ENCODE measurements at places on chromosomes 7 and 10.
A peak's percentile ranks its signal among the peaks of the same experiment; 100 is the strongest.

GRCh38 chr7:490461-491291, 29.0 kb downstream of the PDGFA start:
- DNase-seq, result no peak

DNA sequence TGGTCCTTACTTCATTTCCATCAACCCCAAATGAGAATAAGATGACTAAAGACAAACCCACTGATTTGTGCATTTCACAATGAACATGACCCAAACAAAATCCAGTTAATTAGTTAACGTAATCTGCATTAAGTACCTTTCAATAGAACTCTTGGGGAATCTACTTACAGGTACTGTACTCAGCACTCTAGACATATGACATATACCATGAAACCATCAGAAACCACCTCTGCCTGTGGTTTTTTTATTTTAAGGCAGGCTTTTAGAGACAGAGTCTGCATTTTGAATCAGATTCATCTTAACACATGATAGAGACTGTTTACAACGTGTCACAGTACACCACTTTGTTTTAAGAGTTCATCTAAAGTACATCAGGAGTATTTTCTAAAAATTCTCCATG, 168.4 kb downstream of the BTAF1 start:
- DNase-seq, result no peak

DNA sequence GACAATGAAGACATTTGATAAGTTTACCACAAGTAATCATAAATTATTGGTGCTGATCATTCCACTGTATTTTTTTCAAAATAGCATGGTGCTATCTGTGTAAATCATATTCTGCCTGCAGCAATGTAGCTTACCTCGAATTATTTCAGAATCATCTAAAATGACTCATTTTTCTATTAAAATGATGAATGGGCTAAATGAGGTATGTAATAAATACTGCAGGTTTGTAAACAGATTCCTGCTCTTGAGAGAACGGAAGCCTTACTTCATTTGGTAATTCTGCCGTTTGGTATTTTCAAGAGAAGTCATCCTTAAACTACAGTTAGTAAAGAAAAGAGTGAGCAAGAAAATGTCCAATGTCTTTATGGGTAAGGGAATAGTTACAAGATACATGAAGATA, 115.9 kb downstream of the CHCHD3 start:
- no peak for DNase-seq

- DNase-seq, result peak; percentile 81
These were observed 115.0 kb downstream of the FAM107B start for GRCh38 chr10:14659626-14660196.

- no peak for DNase-seq
These were observed 231.3 kb upstream of the KLF6 start for GRCh38 chr10:4016214-4016740.

GRCh38 chr10:370449-370825, 235.2 kb downstream of the ZMYND11 start:
- DNase-seq, result no peak

DNA sequence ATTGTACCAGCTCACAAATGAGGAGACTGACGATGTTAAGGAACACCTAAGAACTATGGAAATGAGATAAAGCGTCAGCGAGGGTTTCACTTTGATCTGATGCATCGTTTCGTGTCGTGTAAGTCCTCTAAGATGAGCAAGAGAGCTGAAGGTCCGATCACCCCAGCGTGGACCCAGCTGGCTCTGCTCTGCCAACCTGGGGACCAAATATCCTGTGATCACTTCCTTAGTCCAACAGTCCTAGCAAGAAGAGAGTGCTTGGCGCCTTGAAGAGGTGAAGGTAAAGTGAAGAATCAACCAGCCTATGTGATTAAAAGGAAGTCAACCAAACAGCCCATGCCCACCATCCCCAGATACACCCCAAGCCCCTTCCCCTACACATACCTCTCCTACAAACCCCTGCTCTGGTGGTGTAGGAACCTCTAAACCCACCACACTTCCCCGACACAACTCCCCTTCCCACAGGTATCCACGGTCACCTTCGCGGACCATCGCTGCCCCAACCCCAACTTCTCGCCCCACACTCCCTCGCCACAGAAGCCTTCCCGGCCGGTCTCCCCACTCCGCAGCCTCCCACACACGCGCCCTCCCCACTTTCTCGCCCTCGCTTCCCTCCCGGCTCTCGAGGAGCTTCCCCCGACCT, 722 bp downstream of the UPF2 start:
- no peak for DNase-seq

- DNase-seq, result no peak
These were observed 514.8 kb downstream of the TNS3 start for GRCh38 chr7:47066976-47067614.

GRCh38 chr10:66981361-66982052, 55.7 kb downstream of the LRRTM3 start:
- DNase-seq, result no peak

DNA sequence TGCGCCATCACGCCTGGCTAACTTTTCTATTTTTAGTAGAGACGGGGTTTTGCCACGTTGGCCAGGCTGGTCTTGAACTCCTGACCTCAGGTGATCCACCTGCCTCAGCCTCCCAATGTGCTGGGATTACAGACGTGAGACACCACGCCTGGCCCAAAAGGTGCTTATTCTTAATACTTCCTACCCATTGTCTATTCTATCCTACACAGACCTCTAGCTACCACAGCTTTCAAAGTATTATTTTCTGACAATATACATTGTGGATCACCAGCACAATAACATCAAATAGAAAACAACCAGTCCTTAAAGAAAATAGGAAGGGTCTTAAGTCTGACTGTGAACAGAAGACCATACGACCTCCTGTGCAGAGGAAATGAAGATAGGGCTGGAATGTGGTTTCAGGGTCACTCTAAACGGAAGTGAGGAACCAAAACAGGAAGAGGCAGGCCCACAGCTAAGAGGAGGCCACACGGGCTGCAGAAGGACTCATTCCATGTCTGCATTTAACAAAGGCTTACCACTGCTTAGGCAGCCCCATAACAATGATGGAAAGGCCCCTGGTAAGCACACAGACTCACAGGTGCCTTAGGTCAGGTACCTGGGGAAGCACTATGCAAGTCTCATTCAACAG, 115.2 kb downstream of the ZFAND4 start:
- DNase-seq, result peak; percentile 11

- no peak for DNase-seq
These were observed 527.8 kb downstream of the SH2D4B start for GRCh38 chr10:81065474-81065873.

- peak; percentile 35 for DNase-seq
These were observed 406.4 kb downstream of the SEMA3D start for GRCh38 chr7:84780158-84781124.

DNA sequence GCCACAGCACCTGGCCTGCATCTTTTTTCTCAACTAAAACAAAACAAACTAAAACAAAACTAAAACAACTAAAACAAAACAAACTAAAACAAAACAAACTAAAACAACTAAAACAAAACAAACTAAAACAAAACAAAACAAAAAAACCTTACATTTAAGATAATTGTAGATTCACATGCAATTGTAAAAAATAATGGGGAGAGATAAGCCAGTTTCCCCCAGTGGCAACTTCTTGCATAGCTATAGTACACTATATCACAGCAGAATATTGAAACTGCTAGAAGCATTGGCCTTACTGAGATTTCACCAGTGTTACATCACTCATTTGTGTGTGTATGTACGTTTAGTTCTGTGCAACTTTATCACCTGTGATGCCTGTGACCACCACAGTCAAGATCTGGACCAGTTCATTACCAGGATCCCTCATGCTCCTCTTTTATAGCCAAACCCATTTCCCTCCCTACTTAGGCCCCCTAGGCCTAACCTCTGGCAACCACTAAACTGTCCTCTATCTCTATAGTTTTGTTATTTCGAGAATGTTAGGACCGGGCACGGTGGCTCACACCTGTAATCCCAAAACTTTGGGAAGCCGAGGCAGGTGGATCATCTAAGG, 9.3 kb downstream of the FXYD4 start:
- no peak for DNase-seq

DNA sequence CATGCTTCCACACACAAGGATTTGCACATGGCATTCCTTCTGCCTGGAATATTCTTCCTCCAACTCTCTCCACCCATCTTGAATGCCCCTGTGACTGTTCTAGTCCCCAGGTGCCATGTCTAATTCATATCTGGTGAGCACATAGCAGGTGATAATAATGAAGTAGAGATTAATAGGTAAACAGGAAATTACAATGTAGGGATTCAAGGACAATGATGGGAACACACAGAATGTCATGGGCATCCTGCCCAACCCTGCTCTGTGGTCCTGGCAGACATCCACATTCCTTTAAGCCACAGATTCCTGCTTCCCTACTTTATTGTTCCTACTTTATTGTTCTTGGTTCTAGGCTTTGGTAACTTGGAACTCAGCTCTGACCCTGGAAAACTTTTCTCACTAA, 115.8 kb downstream of the THSD7A start:
- DNase-seq, result no peak

- no peak for DNase-seq
These were observed 113.6 kb upstream of the MACROH2A2 start for GRCh38 chr10:69939061-69939460.

GRCh38 chr10:88226891-88227290, 356.2 kb downstream of the RNLS start:
- no peak for DNase-seq

DNA sequence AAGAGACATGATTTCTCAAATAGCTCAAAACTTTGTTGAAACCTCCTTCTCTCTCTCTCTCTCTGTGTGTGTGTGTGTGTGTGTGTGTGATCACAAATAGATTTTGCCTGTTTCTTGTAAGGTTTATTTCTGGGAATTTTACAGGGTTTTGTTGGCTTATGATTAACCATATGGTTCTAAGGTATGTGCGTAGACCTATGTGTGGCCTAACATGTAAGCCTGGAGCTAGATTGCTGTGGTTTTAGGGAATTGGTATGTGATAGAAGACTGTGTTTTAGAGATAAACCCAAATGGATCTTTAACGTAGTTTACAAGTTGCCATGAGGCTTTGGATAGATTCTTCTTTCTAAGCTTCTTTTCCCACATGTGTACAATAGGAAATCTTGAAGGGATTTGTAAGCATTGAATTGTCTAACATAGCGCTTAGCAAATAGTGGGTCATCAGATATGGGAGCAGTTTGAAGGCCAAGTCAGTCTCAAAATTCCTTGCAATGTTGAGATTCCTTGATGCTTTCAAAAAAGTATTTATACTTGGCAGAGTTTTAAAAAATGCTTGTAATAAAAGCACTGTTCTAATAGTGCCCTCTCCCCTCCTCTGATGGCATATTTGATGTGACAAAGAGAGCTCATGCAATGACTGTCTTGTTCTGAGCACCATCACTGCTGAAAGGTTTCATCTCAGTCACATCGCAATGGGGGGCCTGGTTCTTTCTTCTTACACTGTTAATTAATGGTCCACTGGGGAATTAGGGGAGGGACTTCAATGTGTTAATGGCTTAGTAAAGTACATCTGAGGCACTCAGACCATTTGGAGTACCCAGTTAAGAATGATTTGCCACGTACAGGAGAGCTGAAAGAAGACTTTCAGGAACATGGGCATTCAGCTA, 118.2 kb downstream of the SNX10 start:
- no peak for DNase-seq

DNA sequence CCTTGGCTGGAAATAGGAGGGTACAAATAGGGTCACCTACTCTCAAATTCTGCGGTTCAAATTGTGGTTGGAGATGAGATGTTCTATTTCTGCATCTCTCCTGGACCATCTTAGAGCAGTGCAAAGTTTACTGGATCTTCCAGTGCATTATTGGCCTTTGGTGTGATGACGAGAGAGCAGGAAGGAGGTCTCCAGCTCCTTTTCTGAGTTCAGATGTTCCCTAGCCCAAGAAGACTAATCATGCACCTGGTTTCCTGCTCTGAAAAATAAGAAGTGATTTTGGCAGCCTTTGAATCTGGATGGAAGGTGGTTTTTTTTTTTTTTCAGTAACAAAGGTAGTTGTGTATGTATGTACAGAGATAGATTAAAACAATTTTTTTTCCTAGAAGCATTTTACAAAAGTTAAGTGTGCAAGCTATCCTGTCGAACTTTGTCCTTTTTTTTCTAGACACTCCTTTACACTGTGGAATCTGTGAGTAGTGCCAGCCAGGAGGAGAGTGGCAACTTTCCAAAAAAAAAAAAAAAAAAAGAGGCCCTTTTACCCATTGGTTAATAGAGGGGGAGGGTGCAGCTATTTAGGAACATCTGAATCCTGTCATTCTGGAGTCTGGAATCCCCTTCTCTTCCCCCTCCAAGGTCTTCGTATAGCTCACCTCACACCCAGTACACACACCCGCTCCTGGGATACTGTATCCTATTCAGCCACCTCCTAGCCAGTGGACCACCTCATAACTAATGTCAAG, 26.3 kb downstream of the PAPSS2 start:
- no peak for DNase-seq

GRCh38 chr7:128705891-128706333, 33.2 kb upstream of the CALU start:
- DNase-seq, result no peak

GRCh38 chr10:11208908-11209829, 191.5 kb downstream of the CELF2 start:
- DNase-seq, result peak; percentile 26

GRCh38 chr10:10318856-10319255, 698.8 kb upstream of the CELF2 start:
- DNase-seq, result no peak

- DNase-seq, result no peak
These were observed 897.8 kb downstream of the CNTNAP2 start for GRCh38 chr7:147014286-147014955.

DNA sequence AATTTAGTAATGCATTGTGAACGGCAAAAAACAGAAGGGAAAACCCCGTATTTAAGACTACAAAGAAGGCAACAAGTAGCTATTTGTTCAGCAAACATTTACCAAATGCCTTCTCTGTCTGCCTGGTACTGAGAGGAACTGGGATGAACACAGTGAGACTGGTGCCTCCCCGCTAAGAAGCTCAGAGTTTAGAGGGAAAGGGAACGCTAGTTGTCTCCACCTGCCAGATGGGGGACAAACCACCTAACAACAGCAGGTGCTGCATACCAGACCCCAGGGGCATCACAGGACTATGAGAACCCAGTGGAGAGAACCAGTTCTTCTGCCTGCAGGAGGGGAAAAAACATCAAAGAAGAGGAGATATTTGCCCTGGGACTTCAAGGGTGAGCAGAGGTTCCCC, 147.1 kb downstream of the SLC25A13 start:
- DNase-seq, result no peak

All from CD8-positive, alpha-beta memory T cell (primary cell).